Fibroblast of skin of back (primary cell): ENCODE measurements at places on chromosomes 7 and 10.
A peak's percentile ranks its signal among the peaks of the same experiment; 100 is the strongest.

- peak; percentile 83 for DNase-seq
These were observed 10.6 kb upstream of the GRB10 start for GRCh38 chr7:50793120-50793946.

GRCh38 chr7:97116308-97116707, 1.2 kb upstream of the SDHAF3 start:
- peak; percentile 20 for DNase-seq

DNA sequence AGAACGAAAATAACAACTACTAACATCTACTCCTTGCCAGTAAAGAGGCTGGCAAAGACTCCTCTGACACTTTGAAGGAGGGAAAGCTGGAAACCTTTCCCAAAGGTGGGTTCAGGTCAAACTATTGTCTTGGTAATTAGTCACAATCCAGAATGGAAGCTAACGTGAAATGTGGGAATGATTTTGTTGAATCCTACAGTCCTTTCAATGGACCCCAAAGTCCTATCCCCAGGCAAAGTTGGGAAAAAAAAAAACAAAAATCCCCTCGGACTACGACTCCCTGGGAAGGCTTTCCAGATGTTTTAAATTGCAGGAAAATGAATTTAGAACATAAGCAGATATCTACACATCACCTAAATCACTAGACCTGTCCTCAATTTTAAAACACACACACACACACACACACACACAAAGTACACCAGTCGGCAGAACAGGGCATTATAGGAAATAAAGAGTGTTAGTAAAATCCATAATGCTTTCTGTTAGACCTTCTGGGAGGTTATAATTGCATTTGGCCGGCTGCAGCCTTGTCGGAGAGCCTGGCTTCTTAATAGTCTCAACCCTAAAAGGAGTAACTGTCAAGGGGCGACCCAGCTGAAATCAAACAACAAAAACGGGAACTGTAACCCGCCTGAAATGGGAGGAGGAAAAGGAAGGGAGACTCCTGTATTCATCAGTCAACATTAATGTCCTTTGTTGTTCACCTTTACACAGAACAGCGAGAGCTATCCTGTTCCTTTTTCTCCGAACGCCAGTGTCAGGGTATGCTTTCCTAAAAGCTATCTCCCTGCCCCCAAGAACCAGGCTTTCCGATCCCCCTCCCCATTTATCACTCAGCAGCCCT, 1.5 kb downstream of the DOCK4 start:
- peak; percentile 7 for DNase-seq

DNA sequence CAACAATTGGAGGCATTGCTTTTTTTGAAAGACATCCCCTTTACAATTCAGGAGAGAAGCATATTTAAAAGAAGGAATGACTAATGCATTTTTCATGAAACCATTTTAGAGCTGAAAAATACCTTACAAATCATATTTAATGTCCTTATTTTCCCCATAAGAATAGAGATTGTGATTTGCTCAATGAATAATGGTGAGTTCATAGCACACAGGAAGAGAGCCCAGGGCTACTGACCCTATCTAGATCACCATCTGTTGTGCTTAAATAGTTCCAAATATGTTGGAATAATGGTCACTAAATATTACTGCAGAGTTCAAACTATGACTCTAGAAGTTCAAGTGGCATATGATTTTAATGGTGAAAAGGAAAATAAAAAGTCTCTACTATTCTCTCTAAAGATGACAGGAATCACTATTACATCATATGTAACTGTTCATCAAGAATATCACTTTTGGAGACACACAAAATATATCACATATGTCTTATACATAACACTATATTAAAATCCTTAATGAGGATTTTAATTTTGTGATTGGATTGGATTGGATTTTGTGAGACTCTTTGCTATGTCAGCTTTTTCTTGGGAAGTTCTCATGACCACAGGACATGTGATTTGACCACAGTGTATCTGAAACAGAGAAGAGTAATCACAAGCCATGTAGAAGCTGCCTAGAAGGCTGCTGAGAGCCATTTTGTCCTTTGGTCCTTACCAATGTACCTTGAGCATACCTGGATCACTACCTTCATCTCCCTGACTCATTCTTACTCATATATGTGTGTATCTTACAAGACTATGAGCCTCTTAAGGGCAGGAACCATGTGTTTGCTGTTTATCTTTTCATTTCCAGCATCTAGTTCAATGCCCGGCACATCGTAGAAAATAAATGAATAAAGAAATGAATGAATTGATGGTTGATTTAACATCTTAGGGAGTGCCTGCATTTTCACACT, 26.4 kb downstream of the SLC16A9 start:
- no peak for DNase-seq

DNA sequence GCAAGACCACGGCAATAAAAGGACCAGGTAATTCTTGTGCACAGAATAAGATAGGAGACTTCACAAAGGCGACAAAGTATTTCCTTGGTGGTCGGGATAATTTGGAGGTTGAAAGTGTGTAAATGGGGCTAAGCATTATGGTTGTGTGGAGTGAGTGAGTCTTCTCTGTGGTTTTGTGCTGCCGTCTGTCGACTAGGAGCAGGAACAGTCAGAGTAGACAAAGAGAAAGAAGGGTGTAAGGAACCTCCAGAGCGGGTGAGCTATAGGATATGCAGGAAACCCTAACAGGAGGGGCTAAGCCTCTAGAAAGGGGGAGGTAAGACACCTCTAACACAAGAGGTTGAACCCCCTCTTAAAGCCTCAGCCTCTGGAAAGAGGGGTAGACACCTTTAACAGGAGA, 201.6 kb downstream of the SH2D4B start:
- no peak for DNase-seq

DNA sequence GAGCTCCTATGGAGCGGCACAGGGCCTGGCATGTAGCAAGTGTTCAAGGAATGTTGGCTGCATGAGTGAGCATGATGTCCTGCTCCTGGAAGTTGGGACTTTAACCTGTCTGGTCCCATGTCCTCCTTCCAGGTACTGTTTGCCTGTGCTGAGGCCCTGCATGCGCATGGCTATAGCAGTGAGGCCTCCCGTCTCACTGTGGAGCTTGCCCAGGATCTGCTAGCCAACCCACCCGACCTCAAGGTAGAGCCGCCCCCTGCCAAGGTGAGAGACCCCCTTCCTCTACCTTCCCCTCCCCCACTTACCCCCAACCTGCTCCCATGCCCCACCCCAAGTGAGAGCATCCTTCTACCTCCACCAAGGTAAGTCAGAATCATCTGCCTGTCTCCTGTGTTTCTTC, 8.1 kb downstream of the ZSWIM8 start:
- no peak for DNase-seq

DNA sequence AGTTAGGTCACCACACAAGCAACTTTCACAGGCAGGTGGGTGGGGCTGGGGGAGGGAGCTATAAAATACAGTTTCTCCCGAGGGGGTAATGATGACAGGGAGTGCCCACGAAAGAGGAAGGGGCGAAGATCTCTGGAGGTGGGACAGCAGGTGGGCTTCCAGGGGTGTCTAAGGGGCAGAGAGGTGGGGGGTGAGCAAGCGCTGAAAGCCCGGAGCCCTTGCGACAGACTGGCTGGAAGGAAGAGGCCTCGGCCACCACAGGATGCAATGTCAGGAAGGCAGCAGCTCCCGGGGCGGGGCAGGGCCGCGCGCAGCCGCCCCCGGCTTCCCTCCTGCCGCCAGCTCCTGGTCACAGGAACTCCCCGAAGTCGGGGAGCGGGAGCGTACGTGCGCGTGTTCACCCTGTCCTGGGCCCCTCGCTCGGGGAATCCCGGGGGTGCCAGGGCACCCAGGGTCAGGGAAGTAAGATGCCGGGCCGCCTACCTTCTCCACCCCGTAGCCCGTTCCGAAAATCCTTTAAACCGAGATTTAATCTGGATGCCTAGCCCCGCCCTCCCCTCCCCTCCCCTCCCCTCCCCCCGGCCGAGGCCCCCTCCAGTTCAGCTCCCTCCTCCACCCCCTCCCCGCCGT, 105.2 kb upstream of the PPIF start:
- peak; percentile 60 for DNase-seq

- DNase-seq, result peak; percentile 1
These were observed 42.9 kb upstream of the TCERG1L start for GRCh38 chr10:131354380-131354779.

DNA sequence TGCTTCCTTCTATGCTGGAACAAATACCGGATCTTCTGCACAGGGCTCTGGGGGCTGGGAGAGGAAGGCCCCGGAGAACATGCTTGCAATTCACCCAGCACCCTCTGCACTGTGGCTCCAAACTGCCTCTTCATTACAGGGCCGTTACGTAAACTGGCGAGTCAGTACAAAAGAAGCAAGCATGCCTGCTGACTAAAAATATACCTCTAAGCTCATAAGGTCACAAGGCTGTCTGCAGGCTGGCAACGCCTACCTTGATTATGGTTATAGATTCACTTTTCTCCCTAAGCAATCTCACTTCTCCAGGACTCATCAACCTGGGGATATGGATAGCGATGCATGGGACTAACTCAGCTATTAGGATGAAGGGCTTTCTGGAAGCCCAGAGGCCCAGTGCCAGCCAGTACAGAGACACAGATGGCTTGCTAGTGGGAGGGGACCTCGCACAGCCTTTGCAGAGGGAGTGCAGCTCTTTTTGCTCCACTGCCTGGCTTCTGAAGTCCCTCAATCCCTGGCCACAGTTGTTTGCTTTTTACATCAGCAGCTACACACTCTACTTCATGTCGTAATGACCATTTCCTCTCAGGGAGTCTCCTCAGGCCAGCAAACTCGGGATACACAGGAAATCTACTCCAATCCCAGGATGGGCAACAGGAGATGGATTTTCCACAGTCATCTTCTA, 96.1 kb downstream of the SH3PXD2A start:
- DNase-seq, result peak; percentile 75

DNA sequence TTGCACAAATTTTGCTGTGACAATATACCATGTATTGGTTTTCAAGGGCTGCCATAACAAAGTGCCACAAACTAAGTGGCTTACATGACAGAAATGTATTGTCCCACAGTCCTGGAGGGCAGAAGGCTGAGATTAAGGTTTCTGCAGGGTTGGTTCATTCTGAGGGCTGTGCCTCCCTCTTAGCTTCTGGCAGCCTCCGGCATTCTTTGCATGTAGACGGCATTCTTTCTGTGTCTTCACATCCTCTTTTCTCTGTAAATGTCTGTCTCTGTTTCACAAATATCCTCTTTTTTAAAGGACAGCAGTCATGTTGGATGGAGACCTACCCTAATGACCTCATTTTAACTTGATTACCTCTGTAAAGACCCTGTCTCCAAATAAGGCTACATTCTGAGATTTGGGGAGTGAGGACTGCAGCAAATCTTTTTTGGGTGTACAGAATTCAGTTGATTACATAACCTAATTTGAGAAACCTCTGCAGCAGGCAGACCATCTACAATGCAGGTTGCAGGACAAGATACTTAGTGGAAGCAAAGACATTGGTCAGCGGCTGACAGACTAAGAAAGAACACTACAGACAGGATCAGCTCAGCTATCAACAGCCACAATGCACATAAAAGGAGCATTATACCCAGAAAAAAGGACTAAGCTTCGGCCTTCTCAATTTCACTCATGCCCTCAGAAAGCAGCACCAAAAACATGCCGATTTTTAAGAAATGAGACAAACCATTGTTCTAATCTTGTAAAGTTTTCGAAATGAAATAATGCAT, 84.6 kb upstream of the FAM3C start:
- DNase-seq, result peak; percentile 37

DNA sequence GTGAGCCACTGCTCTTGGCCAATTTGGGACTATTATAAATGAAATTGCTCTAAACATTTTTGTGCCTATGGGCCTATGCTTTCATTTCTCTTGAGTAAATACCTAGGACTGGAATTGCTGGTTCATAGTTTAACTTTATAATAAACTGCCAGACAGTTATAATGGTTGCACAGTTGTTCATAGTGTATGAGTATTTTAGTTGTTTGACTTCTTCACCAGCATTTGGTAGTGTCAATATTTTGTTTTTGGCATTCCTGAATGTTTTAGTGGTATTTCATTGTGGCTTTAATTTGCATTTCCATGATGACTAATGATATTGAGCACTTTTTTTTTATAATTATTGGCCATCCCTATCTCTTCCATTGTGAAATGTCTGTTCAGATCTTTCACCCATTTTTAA, 29.5 kb downstream of the PLEKHA8 start:
- DNase-seq, result peak; percentile 80

DNA sequence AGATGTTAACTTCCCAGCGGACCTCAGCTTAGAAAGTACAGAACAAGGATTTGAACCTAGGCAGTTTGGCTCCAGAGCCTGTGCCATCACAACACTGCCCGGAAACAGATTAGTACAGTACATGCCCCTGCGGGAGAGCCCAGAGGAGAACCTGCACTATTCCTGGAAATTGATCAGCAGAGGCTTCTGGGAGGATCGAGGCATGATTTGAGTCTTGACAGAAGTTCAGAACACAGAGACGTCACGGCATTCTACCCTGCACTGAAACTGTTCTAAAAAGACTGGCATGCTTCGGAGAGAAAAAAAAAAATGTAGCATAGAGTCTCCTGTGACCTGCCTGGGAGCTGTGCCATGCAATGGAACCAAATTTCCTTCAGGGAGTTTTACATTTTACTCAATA, 9.2 kb upstream of the IL6 start:
- DNase-seq, result no peak

- no peak for DNase-seq
These were observed 42.4 kb downstream of the STRA8 start for GRCh38 chr7:135275971-135276580.

DNA sequence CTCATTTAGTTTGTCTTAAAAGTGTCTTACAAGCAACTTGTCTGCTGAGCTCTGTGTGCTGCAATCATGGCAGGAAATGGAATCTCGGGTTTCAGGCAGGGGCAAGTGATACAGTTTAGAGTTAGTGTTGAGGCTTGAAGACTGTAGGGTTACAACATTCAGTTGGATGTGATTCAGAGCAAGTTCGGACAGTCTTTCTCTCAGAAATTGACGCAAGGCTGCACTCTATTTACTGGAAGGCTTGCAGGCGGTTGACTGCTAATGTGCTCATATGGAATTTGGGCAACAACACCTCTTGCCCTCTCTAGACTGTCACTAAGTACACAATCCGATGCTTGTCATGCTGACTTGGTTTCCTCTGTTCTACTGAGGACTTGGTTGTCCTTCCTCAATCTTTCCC, 161.7 kb upstream of the BMPER start:
- DNase-seq, result peak; percentile 52

DNA sequence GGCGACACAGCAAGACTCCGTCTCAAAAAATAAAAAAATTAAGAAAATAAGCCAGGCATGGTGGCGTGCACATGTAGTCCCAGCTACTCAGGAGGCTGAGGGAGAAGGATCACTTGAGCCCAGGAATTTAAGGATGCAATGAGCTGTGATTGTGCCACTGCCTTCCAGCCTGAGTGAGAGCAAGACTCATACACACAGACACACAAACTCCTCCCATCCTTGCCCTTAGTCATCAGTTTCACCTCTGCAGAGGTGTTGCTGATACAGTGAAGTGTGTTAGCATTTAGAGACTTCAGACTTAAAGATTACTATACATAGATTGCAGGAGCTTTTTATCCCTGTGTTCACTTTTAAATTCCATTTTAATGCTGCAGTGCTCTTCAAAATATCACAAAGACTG, 5.5 kb upstream of the H2AZ2 start:
- no peak for DNase-seq

- peak; percentile 84 for DNase-seq
These were observed 300.5 kb downstream of the KLF6 start for GRCh38 chr10:3484306-3485056.
